HS-27A (cell line): ENCODE measurements at places on chromosomes 7 and 10.

DNA sequence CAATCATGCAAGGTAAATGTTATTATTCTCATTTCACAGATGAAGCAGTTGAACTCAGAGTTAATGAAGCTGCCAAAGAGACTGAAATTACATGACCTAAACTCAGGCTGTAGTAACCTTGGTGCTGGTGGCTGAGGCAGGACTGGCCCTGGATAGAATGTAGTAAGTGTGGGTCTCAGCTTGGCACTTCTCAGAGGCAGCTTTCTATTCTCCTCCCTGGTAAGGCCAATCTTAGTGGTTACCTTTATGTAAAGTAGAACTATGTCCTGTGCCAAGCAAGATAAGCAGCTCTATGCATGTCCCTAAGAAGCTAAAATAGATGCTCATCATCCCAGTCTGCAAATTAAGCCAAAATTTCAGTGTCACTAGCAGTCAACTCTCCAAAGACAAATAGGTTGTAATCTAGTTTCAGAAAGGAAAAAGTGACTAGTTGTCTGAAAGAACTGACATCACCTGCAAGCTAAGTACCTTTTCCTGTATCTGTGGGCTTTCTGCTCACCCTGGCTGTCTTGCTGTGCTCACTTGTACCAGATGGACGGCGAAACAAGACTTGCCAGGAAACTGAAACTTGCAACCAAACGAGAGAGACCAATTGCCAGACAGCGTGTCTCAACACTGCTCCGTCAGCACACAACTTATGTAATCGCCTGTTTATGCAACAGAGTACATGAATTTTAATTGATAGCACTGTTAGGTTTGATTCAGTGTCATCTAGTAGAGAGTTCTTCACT lies 43.7 kb downstream of the CH25H start:
- DNase-seq = no peak

DNA sequence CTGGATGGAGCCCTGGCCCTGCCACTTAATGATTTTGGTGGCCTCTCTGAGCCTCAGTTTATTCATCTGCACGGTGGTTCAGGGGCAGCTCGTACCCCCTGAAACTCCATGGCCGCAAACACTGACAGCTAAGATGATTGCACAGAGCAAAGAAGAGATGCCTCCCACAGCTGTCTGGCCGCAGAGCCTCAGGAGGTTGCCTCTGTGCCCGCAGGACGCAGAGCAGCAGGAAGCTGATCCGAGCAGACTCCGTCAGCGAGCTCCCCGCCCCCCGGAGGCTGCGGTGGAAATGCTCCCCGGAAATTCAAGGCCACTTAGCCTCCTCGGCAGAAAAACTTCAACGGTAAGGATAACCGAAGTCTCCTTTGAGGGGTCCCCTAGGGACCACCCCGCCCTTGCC lies 30.2 kb upstream of the C10orf53 start:
- no peak for DNase-seq

GRCh38 chr10:120483651-120484301 lies 26.7 kb downstream of the PLPP4 start:
- no peak for DNase-seq

DNA sequence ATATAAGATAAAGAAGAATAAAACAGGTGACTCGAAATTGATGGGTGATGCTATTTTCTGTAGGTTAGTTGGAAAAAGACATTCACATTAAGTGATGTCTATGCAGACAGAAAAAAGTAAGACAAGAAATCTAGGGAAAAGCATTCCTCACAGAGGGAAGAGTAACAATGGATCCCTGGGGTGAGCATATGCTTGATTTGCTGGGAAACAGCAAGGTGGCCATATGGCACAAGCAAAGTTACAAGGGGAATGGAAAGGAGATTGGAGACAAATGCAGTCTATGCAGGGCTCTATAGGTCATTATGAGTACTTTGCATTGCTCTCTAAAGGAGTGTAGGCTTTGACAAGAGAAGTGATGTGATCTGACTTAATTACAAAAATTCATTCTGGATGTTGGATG lies 90.9 kb upstream of the ZNF804B start:
- DNase-seq = no peak

- no peak for DNase-seq
Measured at GRCh38 chr10:98309366-98310355, 41.7 kb upstream of the LOXL4 start.

GRCh38 chr10:42859256-42859655 lies 76.7 kb downstream of the BMS1 start:
- DNase-seq = no peak

DNA sequence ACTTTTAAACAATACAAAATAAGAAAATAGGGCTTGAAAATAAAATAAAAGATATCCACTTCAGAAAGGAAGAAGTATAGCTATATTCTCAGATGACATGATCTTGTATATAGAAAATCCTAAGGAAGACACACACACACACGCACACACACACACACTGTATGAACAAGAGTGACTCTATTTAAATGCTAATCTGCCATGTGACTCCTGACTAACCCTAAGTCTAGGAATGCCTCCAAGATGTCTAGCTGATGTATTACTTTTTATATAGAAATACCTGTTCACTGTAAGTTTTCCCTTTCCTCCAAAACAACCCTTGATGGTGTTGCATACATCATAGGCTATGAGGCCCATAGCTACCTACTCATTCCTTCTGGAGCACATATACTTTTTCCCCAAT lies 173.1 kb upstream of the LRRTM3 start:
- DNase-seq = no peak

DNA sequence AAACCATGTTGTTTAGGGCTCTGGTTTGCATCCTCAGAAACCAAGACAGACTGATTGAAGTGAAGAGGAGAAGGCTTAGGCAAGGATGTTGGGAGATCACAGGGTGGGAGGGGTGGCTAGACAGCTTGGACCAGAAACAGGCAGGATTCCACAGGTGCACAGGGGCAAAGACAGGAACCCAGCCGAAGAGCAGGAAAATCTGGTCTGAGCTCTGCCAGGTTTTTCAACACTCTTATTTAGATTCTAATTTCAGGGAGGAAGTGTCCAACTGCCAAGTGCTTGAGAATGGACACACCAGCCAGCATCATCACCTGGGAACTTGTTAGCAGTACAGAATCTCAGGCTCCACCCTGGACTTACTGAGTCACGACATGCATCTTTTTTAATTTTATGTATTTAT lies 93.8 kb downstream of the MARCHF5 start:
- no peak for DNase-seq

- DNase-seq = no peak
Measured at GRCh38 chr10:21522631-21523406, 2.7 kb downstream of the SKIDA1 start.

GRCh38 chr10:60564475-60564874 lies 174.8 kb upstream of the ANK3 start:
- no peak for DNase-seq

DNA sequence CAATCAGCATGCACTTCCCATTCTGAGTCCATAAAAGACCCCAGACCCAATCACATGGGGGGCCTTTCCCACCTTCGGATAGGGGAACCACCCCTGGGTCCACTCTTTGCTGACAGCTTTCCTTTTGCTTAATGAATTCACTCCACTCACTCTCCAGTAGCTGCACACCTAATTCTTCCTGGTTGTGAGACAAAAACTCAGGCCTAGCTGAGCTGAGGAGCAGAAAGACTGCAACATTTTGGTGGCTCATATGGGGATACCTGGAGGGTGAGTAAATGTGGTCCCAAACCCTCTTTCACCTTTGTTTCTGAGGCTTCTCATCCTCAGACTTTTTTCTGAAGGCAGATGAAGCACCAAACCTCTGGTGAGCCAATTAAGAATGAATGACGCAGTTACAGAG lies 138.1 kb downstream of the WDR11 start:
- no peak for DNase-seq

- DNase-seq = no peak
Measured at GRCh38 chr10:63143987-63144386, 10.9 kb downstream of the NRBF2 start.

DNA sequence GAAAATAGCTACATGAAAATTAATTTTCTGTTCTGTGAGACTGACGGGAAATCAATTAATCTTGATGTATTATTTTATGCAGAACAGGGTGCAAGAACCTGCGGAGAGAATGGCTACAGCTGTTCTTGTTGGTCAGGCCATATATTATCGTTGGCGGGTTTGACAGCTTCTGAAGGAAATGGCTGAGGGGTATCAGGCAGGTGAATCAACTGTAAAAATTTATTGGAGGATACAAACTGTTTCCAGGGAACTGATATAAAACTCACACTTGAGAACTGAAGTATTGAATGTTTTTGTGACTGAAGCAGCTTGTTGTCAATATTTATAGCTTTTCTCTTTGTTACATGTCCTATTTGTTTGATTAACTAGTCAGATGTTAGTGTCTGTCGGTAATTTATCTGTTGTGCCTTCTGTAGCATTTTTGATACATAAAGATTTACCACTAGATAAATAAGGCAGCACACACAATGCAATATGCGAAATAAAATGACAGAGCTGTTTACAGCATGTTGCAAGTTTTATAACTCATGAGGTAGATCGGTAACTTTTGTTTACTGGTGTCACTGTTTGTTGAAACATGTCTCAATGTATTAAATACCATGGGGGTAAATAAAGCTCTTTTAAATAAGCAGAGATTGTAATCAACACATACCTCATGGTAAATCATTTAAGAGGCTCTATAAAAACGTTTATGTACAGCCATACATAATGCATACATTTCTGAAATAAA lies 308.2 kb downstream of the LRMDA start:
- DNase-seq = no peak

GRCh38 chr10:49761789-49762565 lies at the start of gene OGDHL:
Gene OGDHL (minus strand): TSS chr10:49762323. CDS start chr10:49758592, 3,731 bp downstream.
- no peak for DNase-seq

GRCh38 chr7:113414401-113415035 lies 296.2 kb upstream of the SMIM30 start:
- no peak for DNase-seq

DNA sequence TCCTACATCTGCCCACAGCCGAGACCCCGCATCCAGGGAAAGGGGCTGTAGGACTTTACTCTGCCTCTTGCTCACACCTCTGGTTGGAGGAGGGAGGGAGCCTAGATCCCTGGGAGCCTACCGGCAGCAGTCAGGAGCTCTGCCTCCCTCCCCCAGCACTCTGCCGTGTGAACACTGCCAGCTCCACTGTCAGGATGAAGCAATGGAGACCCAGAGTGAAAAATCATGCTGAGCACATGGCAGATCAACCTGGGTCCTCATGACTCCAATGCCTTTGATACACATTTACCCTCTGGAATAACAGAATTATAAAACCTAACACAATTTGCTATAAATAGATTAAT lies 477.7 kb downstream of the TNS3 start:
- DNase-seq = no peak

- DNase-seq = no peak
Measured at GRCh38 chr10:130474591-130474990, 338.4 kb downstream of the GLRX3 start.

GRCh38 chr10:92573091-92573797 lies 649 bp downstream of the IDE start:
- no peak for DNase-seq

GRCh38 chr10:128028508-128029289 lies 97.5 kb downstream of the MKI67 start:
- no peak for DNase-seq

DNA sequence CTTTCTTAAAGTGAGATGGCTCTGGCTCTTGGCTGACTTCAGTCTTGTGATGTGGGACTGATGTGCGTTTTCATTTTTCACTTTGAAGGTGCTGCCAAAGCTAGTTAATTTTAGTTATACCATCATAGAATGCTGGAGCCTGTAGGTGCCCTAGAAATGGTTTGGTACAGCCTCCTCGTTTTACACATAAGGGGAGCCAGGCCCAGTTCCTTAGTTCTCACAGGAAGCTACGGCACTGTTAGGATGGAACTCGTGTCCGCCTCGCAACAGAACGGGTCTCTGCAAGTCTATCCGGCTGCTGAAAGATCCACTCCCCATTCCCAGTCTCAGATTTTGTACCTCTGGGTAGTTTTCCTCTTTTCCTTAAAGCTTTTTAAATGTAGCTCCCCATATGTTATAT lies 173.2 kb upstream of the PRPS1L1 start:
- DNase-seq = no peak
